Stimulated activated CD4-positive, alpha-beta T cell treated with anti-CD3 and anti-CD28 coated beads, TNF-alpha, amount 100 ng/mL, for 1 hour (primary cell): ENCODE measurements at places on chromosomes 3 and 15.

- no peak for DNase-seq
Measured at GRCh38 chr15:48680841-48681240, 35.3 kb upstream of the FBN1 start.

- no peak for DNase-seq
Measured at GRCh38 chr3:146542179-146542578, 2.2 kb downstream of the PLSCR1 start.

GRCh38 chr3:20104167-20104661 is 64.0 kb downstream of the KAT2B start:
- no peak for DNase-seq

GRCh38 chr3:135905058-135905724 is 60.3 kb upstream of the PPP2R3A start:
- no peak for DNase-seq

GRCh38 chr3:55546866-55547669 is 60.0 kb upstream of the WNT5A start:
- DNase-seq: no peak

GRCh38 chr15:94857466-94857865 is 626.1 kb downstream of the MCTP2 start:
- no peak for DNase-seq

GRCh38 chr3:41208507-41209220 is 9.4 kb downstream of the CTNNB1 start:
- DNase-seq: no peak

- DNase-seq: no peak
Measured at GRCh38 chr15:56608140-56608778, 125.0 kb downstream of the ZNF280D start.

- DNase-seq: no peak
Measured at GRCh38 chr3:16550305-16550675, 36.8 kb upstream of the RFTN1 start.

DNA sequence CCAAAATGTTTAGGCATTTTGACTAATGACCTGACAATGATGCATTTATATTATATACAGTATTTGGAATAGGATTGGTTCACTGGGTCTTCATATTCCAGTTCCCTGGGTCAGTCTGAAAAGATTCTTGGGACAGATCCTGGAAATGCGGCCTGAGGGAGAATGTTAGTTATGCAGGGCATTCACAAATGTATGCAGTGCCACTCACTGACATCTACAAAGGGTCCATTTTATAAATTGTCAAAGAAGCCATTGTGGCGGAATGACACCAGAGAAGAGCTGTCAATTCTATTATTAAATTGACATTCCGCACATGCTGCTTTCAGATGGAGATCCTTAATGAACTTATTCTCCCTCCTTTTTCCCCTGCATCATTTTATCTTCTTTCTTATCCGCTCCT is 176.6 kb downstream of the VGLL3 start:
- no peak for DNase-seq
